ENCODE measurements at places on chromosomes 16 and 17.

DNA sequence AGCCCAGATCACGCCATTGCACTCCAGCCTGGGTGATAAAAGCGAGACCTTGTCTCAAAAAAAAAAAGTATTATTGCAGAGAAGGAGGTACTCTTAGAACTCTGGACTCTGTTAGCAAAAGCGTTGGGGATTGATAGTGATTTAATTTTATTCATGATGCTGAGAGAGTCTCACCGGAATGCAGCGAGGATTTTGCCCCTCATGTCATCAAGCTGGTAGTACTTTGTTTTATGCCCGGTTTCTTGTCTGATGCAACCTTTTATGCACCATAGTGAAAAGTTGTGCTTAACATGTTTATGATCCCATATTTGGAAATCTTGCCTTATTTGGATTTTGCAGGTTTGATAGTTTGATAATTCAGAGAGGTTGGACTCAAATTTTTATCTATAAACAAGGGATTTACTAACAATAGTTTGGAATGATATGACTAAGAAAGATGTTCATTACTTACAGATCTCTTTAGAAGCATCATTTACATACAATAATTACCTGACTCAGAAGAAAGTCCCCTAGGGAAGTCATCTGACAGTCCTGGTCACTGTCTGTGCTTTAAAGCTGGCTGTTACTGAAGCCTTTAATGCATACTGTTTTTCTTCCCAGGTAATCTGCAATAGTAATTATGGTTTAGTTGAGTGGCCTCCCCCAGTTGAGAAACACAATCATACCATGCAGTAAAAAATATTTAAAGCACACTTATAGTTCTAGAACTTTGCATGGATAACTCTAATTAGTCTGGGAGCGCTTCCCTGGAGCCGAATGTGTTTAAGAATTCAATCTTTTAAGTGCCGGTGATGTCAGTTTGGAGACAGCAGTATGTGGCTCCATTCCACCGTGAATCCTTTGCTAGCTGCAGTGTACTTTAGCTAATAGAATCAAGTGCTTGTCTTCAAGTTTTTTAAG is 120.9 kb downstream of the PRKCA start:
- DNase-seq = no peak

GRCh38 chr17:27531469-27531961 is 75.3 kb downstream of the KSR1 start:
- DNase-seq = no peak

DNA sequence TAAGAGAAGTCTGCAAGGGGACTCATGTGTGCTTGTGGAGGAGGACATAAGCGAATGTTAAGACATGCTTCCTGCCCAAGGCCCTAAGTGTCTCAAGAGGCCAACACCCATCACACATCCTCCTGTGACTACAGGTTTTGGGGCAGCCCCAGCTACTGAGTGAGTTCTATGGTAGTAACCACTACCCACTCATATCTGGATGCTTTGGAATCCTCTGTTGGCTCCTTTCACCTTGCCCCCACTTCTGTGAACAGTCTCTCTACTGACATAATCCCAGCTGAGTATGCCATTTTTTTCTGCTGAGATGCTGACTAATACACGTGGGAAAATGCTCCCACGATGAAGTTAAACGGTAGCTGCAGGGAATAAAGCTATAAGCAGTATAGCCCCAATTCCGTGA is 153.5 kb downstream of the VPS53 start:
- no peak for DNase-seq

DNA sequence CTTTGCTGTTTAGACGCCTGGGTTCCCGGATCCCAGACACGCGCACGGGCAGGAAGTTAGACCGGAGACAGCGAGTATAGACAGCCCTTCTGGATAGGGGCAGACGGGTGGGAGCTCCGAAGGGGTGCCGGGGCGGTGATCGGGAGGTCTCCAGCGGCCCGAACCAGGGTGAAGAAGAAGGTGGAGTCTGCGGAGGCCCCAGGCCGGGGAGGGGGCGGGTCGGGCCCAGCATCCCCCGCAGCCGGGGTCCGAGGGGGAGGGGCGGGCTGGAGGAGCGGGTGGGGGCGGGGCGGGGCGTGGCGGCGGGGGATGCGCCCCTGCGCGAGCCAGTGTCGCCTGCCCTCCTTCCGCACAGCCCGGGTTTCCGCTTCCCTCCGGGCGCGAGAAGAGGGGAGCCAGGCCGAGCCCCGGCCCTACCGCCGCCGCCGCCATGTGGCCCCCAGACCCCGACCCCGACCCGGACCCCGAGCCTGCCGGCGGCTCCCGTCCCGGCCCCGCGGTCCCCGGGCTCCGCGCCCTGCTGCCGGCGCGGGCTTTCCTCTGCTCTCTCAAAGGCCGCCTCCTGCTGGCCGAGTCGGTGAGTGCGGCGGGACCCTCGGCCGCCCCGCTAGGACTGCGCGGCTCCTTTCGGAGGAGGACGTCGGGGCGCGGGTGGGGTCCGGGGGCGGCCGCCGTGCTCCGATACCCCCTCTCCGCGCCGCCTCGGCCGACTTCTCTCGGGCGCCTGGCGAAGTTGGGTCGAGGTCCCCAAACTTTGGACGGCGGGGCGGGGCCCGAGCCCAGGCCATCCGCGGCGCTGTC is at the start of gene CMTM3:
CMTM3 (plus strand) TSS at position 329 of the 801 bp plus-strand sequence; CDS start at position 431, 102 bp downstream.
- DNase-seq = peak; percentile 83

DNA sequence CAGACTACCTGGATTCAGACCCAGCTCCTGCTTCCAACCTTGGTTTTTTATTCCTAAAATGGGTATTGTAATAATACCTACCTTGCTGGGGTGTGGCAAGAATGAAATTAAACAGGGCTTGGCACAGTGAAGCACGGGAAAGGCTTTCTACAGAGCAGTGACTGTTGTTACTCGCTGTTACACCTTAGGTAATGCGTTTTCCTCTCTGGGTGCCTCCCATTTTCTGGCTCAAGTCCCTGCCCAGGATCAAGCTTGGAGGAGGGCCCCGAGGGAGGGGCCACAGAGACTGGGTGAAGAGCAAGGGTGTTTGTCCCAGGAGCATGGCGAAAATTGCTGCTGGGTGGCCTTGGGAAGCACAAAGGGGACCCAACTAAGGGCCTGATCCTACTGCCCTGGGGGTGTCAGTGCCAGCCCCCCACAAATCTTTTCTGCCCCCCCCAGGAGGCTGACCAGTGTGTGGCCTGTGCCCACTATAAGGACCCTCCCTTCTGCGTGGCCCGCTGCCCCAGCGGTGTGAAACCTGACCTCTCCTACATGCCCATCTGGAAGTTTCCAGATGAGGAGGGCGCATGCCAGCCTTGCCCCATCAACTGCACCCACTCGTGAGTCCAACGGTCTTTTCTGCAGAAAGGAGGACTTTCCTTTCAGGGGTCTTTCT is 13.3 kb downstream of the MIEN1 start:
- DNase-seq = no peak

GRCh38 chr16:56423584-56424403 is 1.6 kb downstream of the AMFR start:
- DNase-seq = no peak

DNA sequence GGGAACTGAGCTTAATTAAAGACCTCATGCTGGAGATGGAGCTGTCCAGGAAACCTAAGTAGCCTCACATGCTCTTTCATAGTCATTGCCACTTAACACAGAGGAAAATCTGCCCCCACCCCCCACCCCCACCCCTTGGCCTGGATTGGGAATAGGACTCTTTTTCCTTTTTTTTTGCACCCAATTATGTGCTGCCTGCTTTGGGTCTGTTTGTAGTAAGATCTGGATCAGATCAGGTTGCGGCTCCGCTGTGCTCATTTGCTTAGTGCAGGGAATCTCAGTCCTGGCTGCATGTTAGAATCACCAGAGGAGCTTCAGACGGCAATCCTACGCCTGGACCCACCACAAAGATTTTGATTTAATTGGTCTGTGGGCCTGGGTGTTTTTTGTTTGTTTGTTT is 219.0 kb downstream of the UTP18 start:
- no peak for DNase-seq

DNA sequence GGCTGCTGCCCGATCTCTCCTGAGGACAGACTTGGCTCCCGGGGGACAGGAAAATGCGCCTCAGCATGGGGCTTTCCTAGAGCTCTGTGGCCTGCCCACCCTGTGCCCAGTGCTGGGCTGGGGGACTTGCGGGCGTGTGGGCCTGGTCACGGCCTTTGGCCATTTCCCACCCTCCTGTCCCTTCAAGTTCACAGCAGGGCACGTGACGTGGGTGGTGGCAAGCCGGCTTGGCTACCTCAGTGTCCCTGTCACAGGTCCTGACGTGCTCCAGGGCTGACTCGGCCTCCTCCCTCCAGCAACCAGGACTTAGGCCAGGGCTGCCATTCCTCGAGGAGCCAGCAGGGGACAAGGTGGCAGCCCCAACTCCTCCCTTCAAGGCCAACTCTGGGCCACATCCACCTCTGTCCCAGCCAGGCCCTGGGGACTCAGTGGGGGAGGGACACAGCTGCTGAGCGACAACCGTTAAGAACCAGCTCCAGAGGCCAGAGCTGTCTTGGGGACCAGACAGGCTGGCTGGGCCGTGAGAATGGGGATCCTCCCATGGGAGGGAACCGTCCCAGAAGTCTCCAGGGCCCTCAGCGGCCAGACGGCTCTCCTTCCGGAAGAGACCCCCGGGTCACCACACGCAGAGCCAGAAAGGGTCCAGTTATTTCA is 981 bp upstream of the UNC13D start:
- peak; percentile 77 for DNase-seq

DNA sequence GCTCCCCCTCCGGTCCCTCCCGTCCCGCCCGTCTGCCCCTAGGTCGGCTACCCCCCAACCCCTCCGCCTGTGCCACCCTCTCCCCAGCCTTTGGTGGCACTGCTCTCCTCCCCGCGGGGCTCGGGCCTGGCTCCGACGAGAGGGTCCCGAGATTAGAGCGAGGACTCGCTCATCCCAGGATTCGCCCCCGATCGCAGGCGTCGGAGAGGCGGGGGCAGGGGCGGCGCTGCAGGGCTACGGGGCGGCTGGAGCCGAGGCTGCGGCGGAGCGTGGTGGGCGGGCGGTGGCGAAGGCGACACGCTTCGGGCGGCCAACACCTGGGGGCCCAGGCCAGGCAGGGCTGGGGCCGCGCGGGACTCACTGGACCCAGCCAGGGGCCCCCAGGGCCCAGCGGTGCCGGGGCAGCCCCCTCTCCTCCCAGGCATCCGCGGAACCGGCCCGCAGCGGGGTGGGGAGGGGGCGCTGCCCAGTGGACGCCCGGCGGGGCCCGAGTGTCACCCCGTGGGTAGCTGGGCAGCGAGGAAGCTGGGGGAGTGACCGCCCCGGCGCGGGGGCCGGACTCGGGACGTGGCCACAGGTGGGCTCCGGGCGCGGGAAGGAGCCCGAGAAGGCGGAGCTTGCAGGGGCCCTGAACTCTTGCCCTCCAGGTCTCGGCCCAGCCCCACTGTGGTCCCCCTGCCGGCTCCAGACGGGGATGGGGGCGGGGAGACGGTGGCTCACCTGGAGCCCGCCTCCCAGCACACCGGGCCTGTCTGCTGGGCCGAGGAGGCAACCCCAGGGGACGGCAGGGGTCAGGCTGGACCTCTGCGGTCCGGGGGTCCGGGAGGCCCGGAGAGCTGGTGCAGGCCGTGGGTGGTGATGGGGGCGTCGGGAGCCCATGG is 1.5 kb downstream of the MGAT5B start:
- no peak for DNase-seq

DNA sequence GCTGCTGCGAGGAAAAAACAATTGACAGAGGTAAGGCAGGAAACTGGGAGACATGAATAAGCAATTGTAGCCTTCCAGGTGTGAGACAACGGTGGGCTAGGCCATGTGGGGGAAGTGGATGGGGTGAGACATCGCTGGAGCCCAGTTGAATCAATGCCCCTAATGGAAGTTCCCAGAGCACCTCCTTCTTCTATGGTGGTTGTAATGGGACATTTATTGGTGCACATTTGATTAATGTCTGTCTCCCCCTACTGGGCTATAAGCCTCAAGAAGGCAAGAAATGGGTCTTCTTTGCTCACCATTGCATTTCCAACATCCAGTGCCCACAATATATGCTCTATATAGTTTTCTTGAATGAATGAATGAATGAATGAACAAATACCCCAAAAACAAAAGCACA is 22.7 kb upstream of the CD300E start:
- DNase-seq = no peak

DNA sequence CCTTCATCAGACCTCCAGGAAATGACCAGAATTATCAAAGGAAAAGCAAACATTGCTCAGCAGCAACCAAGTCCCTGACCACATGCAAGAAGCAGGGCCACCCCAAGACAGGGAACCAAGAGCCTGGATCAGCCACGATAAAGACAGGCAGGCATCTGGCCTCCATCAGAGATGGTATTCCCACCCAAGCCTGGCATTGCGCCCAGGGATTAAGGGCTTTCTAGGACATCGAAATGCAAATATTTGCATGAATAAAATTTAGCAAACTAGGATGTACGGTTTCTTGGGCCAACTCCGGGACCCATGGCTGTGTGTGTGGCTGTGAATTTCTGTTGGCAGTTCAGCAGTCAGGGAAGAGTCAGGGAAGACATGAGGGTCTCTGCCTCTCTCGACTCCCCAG is 241.4 kb upstream of the DYNLRB2 start:
- no peak for DNase-seq

DNA sequence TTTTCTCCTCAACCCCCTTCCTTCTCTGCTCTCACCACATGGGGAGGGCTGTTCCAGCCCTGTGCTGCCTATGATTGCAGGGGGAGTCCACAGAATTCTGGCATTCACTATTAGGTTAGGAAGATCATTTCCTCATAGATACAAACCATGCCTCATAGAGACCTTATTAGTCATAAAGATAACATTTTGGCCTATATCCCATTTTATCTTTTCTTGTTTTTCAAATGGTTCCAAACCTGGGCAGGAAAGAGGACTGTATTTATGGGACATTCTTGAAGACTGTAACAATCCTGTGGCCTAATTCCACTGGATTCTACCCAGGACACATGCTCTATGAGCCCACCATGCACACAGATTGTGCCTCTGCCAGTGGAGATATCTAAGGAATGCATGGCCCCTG is 51.7 kb downstream of the ASIC2 start:
- DNase-seq = no peak
